ENCODE measurements at places on chromosomes 3 and 15.

- DNase-seq, result no peak
These were observed 65.5 kb upstream of the ROPN1 start for GRCh38 chr3:124057420-124057819.

GRCh38 chr3:21564531-21564930, 186.5 kb downstream of the ZNF385D start:
- no peak for DNase-seq

DNA sequence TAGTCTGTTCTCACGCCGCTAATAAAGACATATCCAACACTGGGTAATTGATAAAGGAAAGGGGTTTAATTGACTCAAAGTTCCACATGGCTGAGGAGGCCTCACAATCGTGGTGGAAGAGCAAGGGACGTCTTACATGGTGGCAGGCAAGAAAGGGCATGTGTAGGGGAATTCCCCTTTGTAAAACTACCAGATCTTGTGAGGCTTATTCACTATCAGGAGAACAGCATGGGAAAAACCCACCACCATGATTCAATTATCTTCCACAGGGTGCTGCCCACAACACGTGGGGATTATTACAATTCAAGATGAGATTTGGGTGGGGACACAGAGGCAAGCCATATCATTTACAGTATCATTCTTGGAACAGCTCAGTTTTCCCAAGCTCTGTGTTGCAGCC, 268.0 kb downstream of the SUCLG2 start:
- DNase-seq, result no peak

- no peak for DNase-seq
These were observed 64.8 kb upstream of the HEG1 start for GRCh38 chr3:125120379-125121122.
